ENCODE measurements at places on chromosomes 5 and 9.

DNA sequence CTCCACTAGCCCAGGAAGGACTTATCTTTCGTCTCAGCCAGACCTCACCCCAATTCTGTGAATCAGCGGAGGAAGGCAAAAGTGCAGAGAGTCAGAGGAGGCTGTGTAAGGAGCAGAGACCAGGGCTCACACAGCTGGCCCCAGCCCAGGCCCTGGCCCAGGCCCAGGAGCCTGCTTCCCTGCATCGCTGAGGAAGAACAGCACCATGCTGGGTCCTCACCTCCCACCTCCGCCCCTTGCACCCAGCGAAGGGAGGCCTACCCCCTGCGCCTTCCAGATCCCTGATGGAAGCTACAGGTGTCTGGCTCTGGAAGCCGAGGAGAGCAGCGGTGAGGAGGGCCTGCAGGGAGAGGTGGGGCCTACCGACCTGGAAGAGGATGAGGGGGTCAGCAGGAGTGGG, 22.3 kb upstream of the SYNPO start:
- DNase-seq = no peak

GRCh38 chr9:74958587-74958986, 5.9 kb upstream of the C9orf40 start:
- DNase-seq = no peak

DNA sequence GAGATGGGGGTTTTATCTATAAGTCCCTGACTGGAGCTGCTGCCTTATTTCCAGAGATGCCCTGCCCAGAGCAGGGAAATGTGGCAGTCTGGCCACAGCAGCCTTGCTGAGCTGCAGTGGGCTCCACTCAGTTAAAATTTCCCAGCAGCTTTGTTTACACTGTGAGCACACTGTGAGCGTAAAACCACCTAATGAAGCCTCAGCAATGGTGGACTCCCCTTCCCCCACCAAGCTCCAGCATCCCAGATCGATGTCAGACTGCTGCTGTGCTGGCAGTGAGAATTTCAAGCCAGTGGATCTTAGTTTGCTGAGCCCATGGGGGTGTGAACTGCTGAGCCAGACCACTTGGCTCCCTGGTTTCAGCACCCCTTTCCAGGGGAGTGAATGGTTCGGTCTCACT, 208.7 kb upstream of the RAI14 start:
- no peak for DNase-seq

DNA sequence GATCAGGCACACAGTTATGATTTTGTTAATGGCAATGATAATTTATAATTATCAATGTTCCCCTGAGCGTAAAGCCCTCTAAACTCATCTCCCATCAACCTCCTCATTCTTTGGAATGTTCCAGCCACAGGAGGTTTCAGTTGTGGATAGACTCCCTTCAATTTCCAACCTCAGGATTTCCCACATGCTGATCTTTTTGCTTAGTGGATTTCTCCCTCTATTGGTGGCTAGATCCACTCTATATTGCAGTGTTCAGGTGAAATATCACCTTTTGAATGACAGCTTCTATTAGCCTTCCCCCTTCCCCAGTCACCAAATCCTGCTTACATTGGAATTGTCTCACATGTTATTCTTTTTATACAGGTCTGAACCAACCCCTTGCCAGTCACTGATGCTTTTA, 113.9 kb downstream of the CDH10 start:
- DNase-seq = no peak

GRCh38 chr5:154829181-154829588, 21.2 kb downstream of the FAXDC2 start:
- no peak for DNase-seq

DNA sequence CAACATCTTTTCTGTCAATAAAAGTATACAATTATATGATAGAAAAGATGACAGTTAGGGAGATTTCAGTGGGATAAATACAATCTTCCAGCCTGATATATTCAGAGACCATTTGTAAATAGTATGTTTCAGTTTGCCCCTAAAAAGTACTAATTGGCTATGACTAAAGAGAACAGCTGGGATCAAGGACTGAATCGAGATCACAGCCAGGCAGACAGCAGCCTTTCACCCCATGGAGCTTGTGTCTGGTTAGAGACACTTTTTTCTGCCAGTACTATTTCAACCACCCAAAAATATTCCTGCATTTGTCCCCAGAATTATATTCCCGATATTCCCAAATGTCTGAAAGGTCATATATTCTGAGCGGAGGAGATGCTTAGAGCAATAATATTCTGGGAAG, 577.3 kb upstream of the TLE4 start:
- no peak for DNase-seq

DNA sequence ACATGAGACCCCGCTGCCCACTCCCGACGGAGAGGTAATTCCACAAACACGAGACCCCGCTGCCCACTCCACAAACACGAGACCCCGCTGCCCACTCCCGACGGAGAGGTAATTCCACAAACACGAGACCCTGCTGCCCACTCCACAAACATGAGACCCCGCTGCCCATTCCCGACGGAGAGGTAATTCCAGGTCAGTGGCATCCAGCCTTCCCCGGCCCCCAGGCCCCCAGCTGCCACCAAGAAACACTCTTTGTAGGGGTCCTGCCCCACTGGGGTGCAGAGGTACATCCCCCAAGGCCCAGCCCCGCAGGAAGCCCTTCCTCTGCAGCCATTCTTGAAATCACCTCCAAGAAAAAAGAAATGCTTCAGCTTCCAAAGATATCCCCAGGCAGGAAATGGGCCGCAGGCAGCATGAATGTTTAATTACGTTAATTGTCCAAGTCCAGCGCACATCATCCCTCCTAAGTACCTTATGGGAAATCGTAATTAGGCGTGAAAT, 115.9 kb downstream of the ADAMTS2 start:
- DNase-seq = no peak

- no peak for DNase-seq
Observed at GRCh38 chr9:90611568-90611967, 31.1 kb downstream of the DIRAS2 start.

- DNase-seq = peak; percentile 79
Observed at GRCh38 chr9:120925535-120926396, 830 bp downstream of the TRAF1 start.

- DNase-seq = no peak
Observed at GRCh38 chr5:1484730-1485578, 38.8 kb downstream of the LPCAT1 start.

- no peak for DNase-seq
Observed at GRCh38 chr5:4065472-4066320, 470.1 kb downstream of the IRX1 start.

- no peak for DNase-seq
Observed at GRCh38 chr9:75918154-75918553, 27.7 kb downstream of the PCSK5 start.

Measured in stimulated activated CD4-positive, alpha-beta T cell treated with anti-CD3 and anti-CD28 coated beads, Interleukin-2, amount 100 ng/mL, for 4 hours (primary cell).